ENCODE measurements at places on chromosomes 2 and 18. TPM values are rescaled to one million over a fixed set of nuclear protein-coding genes. Genes with fewer than 3 reads are reported as not detected.

The NEDD4L gene
- total RNA-seq, result 67.5 TPM

The GAD1 gene
- 4.7 TPM for total RNA-seq

The SCN2A gene
- total RNA-seq, result 8.2 TPM

The ALPG gene
- total RNA-seq, result 0.27 TPM

The CWC22 gene
- 12.3 TPM for total RNA-seq

The CRYGD gene
- total RNA-seq, result not detected

The VAMP5 gene
- total RNA-seq, result 17.6 TPM

The DNAH7 gene
- total RNA-seq, result 1.2 TPM

The PROM2 gene
- total RNA-seq, result 1.2 TPM
